AML-193 (cell line): ENCODE measurements at places on chromosomes 3 and 15.
A peak's percentile ranks its signal among the peaks of the same experiment; 100 is the strongest.

GRCh38 chr15:71781179-71781964 lies 29.0 kb upstream of the NR2E3 start:
- DNase-seq = no peak

GRCh38 chr3:81244231-81244630 lies 517.2 kb downstream of the GBE1 start:
- no peak for DNase-seq

- DNase-seq = no peak
These were observed 467 bp downstream of the HGD start for GRCh38 chr3:120681506-120682038.

DNA sequence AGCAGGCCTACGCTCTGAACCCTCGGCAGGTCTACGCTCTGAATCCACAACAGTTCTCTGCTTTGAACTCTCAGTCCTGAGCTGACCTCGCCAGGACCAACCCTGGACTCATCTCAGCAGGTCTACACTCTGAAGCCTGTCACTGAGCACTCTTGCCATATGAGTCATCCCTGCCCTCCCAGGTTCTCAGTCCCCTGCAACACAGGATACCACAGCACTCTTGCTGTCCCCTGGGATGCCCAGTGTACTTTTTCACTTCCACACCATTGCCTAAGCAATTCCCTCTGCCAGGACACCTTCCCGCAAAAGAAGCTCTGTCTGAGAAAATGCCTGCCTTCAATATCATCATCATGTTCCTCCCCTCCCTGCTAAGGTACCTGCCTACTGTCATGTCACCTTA lies 42.0 kb downstream of the NUP210 start:
- DNase-seq = no peak

DNA sequence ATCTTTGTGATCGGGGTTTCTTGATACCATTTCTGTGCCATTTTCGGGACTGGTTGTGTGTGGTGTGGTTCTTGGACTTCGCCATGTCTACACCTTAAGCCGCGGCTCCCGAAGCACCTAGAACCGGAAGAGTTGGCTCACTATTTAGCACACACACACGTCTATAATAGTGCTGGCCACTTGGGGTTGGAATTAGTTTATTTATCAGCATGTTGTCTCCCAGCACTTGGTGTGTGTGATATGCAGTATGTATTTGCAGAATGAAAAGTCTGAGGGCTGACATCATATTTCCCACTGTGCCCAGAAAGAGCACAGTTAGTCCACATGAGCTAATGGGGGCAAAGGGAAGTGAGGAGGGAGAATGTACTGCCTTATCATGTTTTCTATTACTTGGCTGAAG lies 23.6 kb downstream of the MLH1 start:
- DNase-seq = no peak

GRCh38 chr3:184460276-184460675 lies 80.4 kb downstream of the CHRD start:
- DNase-seq = no peak

DNA sequence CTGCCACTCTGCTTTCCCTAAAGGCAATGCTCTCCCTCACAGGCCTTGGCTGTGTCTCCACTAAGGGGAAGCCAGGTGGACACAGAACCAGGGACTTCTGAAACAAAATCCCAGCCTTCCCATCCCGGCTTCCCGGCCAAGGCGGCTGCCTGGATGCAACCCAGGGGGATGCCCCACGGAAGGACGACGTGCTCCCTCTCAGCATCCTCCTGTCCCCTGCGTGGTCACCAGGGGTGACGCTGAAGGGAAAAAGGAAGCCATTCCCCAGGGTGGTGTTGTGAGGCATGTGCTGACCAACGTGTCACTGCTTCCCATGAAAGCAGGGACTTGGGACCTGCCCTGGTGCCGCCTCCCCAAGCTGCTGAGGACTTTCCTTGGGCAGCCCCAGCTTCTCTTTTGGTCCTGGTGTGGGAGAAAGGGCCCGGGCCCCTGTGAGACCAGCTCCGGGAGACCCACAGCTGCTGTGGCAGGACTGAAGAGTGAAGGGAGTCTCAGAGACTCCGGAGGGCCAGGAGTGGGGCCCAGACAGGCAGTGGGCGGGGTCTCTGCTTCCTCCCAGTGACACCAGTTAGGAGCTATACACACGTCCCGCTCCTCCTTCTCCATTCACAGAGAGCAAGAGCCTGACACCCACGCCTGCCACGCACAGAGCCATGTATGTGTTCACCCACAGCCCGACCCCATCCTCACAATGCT lies 139.2 kb downstream of the NUP210 start:
- DNase-seq = no peak

GRCh38 chr15:76495487-76495886 lies 158.9 kb downstream of the ISL2 start:
- no peak for DNase-seq

- DNase-seq = no peak
These were observed 406.1 kb downstream of the PLCL2 start for GRCh38 chr3:17290894-17291293.

GRCh38 chr3:171862993-171863521 lies 19.9 kb downstream of the TMEM212 start:
- no peak for DNase-seq

DNA sequence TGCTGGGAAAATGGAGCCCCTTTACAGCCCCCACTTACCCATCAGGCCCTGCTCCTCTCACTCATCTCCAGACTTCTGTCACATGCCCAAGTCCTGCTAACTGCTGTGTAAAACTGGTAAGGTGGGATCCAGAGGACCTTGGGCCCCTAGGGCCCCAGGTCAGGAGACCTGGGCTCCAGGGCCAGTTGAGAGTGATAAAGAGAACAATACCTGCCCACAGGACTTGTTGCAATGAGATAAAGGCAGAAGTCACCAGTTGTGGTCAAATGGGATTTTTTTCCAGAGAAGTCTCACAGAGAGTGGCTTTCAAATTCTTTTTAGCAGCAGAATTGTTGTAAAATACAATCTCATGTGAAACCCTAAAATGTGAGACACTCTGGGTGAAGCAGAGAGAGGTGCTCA lies 753 bp downstream of the FURIN start:
- no peak for DNase-seq

- DNase-seq = no peak
These were observed 509.1 kb downstream of the SHQ1 start for GRCh38 chr3:72338942-72339669.

DNA sequence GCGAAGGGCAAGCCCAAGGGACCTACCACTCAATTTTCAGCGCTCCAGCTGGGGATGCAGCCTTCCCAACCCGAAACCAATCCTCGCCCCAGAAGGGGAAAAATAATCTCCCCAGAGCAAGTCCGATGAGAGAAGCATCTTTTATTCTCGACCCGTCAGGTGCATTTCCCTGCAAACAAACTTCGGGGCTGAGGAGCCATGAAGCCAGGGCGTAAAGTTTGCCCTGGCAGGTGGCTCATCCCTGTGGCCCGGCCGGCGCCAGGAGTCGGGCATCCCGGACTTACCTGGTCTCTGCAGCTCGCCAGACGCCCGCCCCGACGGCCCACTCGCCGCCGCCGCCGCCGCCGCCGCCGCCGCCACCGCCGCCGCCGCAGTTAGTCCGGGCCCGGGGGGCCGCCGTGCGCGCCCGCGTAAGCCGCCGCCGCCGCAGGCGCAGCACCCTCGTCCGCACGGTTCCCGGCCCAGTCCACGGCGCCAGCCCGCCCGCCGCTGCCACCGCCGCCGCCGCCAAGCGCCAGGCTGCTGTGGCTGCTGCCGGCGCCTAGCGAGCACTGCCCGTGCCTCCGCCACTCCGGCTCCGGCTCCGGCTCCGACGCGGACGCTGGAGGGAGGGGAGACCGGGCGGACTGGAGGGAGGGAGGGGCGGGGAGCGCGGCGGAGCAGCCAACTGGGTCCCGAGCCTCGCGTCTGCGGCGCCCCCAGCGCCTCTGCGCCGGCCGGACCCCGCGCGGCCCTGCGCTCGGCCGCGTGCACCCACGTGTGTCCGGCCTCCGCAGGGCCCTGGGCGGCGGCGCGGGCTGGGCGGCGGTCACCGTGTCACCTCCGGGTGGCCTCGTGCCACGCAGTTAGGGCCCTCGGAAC lies at the start of gene CNTN3:
Gene CNTN3, minus strand, starts transcription at position 553 of the 861 bp plus-strand sequence. CDS start 93,547 bp downstream, outside the sequence.
- DNase-seq = no peak

- peak; percentile 51 for DNase-seq
These were observed 1.9 kb downstream of the FNDC3B start for GRCh38 chr3:172040981-172041963.

DNA sequence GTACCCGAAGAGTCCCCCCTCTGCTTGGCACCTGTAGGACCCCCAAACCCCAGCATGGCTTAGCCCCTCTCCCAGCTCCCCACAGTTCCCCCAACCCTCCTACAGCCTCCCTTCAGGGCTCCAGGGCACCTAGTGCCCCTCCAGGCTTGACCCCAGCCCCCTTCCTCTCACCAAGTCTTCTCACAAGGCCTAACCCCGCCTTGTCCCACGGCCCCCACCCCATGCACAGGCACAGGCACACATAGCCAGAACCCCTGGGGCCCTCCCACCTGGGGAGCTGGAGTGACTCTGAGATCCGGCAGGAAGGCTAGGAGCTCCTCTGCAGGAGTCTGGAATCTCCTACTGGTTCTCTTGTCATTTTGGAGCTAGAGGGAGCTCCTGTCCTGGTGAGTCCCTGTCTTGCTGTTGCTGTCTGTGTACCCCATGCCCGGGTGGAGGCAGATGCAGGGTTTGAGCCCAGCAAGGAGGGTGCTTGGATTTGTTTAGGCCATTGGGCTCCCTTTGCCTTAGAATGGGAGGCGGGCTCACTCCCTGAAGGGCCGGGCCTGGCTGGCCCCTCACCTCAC lies 39.6 kb downstream of the KLF13 start:
- DNase-seq = no peak

- no peak for DNase-seq
These were observed 340.7 kb downstream of the RAP2B start for GRCh38 chr3:153502682-153503081.

- DNase-seq = no peak
These were observed 1.5 kb downstream of the GPR87 start for GRCh38 chr3:151315136-151315535.

DNA sequence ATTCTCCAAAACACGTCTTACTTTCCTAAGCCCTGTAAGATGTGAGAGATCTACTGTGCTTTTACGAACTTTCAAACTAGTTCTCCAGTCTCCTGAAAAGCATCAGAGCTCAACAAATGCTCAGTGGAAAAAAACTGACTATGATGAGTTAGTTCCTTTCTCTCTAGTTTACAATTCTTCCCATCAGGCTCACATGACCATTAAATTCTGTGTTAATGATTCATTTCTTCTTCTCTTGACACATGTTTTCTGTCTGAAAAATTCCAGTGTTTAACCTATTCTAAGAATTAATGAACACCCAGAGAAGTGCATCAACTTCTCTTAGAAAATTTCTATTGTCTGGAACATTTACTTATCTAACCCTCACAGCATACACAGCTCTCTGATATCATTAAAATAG lies 844.3 kb downstream of the SI start:
- DNase-seq = no peak

- DNase-seq = no peak
These were observed 36.8 kb upstream of the SCAANT1 start for GRCh38 chr3:63949005-63949404.

- no peak for DNase-seq
These were observed 106.8 kb downstream of the SEMA6D start for GRCh38 chr15:47824147-47824546.

- DNase-seq = no peak
These were observed 578.1 kb downstream of the FHIT start for GRCh38 chr3:60673123-60673522.

DNA sequence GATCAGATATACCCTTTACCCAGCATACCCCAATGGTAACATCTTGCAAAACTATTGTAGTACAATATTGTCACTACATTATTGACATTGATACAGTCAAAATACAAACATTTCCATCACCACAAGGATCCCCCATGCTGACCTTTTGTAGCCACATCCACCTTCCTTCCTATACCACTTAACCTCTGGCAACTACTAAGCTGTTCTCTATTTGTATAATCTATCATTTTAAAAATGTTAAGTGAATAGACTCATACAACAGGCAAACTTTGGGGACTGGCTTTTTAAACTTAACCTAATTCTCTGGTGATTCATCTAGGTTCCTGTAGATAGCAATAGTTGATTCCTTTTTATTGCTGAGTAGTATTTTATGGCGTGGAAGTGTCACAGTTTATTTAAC lies 29.6 kb upstream of the IFT57 start:
- DNase-seq = no peak

DNA sequence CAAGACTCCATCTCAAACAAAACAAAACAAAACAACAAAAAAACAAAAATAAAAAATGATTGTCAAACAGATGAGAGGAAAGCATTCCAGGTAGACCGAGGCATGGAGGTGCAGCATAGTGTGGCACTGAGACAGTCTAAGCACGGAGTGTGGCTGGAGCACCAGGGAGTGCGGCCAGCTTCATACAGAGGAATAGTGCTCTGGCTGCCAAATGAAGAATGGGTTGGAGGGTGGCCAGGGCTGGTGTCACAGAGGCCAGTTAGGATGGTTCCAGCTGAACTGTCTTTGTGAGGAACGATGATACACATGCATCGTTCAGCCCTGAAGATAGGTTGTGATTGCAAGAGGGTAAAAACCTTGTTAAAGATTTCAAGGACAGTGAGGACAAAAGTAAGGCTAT lies 28.3 kb downstream of the MITF start:
- no peak for DNase-seq

DNA sequence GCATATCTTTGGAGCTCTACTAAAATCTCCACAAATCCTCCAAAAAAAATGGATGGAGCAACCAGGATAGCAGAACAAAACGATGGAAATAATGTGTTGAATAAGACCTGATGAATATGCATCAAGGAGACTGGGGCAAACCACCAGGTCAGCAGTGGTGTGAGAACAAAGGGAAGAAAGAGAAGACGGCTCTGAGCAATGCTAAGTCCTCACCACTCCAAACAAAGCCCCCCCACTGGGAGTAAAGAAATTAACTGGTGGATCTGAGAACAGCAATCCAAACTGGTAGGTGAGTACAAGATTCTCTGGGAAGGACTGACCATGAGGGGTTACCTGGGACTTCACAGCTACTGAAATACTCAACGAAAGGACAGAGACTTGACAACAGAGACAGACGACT lies 977.3 kb downstream of the TBL1XR1 start:
- no peak for DNase-seq

GRCh38 chr15:65985387-65985786 lies 116.1 kb downstream of the RAB11A start:
- DNase-seq = no peak

DNA sequence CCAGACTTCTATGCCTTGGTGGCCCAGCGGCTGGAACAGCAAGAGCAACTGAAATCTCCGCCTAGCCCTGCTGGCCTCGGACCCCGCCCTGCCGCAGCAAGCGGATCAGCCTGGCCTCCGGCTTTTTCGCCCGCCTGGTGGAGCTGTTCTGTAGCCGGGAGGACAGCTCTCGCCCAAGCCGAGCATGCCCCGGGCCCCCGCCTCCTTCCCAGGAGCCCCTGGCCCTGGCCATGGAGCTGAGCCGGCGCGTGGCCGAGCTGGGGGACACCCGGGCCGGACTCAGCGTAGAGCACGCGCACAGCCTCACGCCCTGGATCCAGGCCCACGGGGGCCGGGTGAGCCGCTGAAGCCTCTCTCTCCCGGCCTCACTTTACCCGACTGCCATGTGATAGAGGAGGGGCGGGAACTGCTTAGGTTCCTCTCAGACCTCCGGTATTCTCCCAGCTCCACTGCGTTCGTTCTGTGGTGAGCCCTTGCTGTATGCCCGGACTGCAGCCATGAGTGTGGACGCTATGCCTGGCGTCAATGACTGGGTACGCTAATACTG lies 24.1 kb upstream of the MRPL3 start:
- DNase-seq = no peak
